Uterine smooth muscle cell (primary cell): ENCODE measurements at places on chromosomes 3 and 15. TPM values are rescaled to one million over a fixed set of nuclear protein-coding genes. Genes with fewer than 3 reads are reported as not detected.

The CLEC3B gene
- total RNA-seq: 0.25 TPM in 1 of 2 replicates, not detected in the other

The LINGO1 gene
- not detected in 2 replicates for total RNA-seq

The SNURF gene
- total RNA-seq: 3.8 and 7.9 TPM in 2 replicates

The GRM2 gene
- under 0.01 TPM in 2 replicates for total RNA-seq

The XCR1 gene
- total RNA-seq: under 0.01 TPM in 1 of 2 replicates, not detected in the other

The PDZRN3 gene
- 22.8 and 27.7 TPM in 2 replicates for total RNA-seq
